Activated CD4-positive, alpha-beta T cell treated with anti-CD3 and anti-CD28 coated beads, Interleukin-2, Interleukin-4, amounts not matched to agents 100 ng/mL and 50 ng/mL, durations not matched to agents 16 hours and 8 hours (primary cell): ENCODE measurements at places on chromosomes 6 and 20.

- DNase-seq = no peak
Observed at GRCh38 chr6:144123421-144123820, 26.9 kb upstream of the STX11 start.

DNA sequence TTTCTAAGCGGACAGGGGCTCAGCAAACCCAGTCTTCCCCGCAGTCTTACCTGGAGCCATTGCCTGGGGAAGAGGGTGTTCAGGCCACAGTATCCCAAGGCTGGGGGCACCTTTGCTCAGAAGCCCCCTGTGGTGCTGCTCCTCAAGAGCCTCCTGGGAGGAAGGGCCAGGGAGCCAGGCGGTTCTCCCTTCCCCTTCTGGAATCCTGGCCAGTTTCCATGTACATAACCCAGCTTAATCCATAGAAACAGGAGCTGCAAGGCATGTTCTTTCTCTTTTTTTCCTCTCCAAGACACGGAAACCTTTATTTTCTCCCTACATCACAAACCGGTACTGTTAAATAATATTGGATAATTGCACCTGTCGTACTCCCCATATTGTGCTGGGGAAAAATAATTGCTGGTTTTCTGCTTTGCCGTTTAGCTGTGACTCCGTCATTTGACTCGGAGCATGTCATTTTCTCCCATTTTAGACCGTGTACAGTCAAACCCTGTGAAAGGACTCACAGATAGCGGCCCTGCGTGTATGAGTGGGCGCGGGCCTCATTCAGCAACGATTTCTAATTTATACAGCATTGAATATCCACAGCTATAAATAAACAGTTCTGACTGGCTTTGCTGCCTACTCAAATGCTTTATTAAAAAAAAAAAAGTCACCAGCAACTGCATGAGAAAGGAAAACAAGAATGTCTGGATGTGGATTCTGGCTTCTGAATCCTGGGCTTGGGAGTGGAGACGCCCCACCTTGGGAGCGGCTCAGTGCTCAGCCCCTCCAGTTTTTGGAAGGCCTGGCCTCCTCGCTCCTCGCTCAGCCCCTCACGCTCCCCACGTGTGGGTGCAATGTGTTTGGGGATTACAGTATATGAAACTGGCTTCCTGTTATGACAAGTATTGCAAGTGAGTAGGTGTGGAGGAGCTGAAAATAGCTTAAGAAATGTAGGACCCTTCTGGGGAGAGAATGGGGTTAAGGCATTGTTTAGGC, 67.3 kb downstream of the ADTRP start:
- peak; percentile 79 for DNase-seq

GRCh38 chr20:57482148-57482547, 42.8 kb downstream of the CTCFL start:
- no peak for DNase-seq

- DNase-seq = peak; percentile 44
Observed at GRCh38 chr6:158068893-158069799, 87.5 kb downstream of the SYNJ2 start.

DNA sequence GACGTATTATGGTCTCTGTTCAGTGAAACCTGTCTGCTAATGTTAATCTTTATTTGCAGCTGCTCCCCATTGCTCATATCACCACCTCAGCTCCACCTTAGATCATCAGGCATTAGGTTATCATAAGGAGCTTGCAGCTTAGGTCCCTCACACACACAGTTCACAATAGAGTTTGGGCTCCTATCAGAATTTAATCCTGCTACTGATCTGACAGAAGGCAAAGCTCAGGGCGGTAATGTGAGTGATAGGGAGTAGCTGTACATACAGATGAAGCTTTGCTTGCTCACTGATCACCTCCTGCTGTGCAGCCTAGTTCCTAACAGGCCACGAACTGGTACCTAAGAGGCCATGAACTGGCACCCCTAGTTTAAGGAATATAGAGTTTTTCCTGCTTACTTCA, 989.7 kb downstream of the EYS start:
- DNase-seq = no peak

- no peak for DNase-seq
Observed at GRCh38 chr6:129120856-129121638, 238.1 kb downstream of the LAMA2 start.

DNA sequence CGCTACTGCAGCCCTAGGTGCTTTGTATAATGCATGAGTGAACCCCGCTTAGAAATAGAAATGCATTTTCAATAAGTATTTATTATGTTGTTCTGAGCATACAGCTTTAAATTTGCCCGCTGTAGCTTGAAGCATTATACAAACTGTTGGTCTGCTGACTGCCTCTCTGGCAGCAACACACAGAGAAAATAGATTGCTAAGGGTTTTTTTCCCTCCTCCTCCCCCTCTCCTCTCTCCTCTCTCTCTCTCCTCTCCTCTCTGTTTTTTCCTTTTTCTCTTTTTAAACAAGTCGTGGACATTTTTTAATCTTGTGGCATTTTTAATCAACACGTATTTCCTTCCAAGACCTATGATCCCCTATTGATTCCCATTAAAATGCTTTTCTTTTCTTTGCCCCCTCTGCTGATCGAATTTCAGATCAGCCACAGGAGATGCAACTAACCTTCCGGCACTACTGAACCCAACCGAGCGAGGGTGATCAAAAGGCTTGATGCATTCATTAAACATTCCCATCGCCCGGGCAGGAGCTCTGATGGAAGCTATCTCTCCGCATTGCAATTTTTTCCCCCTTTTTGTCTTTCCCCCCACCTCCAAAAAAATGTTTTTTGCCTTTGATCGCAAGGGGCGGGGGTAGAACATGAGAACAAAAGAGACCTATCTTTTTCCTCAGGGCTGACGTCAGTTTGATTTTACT, 90.7 kb upstream of the ARID1B start:
- peak; percentile 28 for DNase-seq

GRCh38 chr6:89723046-89723445, 84.5 kb upstream of the LYRM2 start:
- DNase-seq = no peak
